ENCODE measurements at places on chromosomes 4 and X. TPM values are rescaled to one million over a fixed set of nuclear protein-coding genes. Genes with fewer than 3 reads are reported as not detected.

The MAGEB16 gene
- total RNA-seq = not detected

The PPP1R2C gene
- total RNA-seq = 6.0 TPM

The SSX1 gene
- total RNA-seq = not detected

The CXorf65 gene
- total RNA-seq = 22.4 TPM

The NXF2B gene
- not detected for total RNA-seq

The SPARCL1 gene
- total RNA-seq = not detected

The TEX13C gene
- not detected for total RNA-seq

The PWWP3B gene
- not detected for total RNA-seq

The LUZP4 gene
- not detected for total RNA-seq

The NDP gene
- total RNA-seq = not detected

The VSIG4 gene
- total RNA-seq = 1.6 TPM

Data from mononuclear cell (primary cell).